ENCODE measurements at places on chromosomes 3 and 15.

DNA sequence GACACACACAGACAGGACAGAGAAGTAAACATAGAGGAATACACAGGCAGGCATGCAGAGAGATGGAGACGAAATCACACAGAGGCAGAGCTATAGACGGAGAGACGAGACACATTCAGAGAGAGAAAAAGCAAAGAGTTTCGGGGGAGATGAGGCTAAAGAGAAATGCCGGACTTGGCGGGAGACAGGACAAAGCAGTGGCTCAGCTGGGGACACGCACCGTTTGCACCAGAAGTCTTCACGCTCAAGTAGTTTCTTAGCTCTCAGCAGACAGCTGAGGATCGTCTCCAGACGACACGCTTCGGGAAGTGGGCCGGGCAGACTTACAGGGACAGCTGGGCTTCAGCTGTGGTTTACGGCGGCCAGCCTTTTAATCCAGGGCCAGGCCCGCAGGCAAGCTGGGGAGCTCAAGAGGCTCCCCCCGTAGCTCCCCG lies 56.2 kb upstream of the DLG1 start:
- DNase-seq: peak; percentile 34

GRCh38 chr3:54476891-54477290 lies 354.5 kb downstream of the CACNA2D3 start:
- no peak for DNase-seq

DNA sequence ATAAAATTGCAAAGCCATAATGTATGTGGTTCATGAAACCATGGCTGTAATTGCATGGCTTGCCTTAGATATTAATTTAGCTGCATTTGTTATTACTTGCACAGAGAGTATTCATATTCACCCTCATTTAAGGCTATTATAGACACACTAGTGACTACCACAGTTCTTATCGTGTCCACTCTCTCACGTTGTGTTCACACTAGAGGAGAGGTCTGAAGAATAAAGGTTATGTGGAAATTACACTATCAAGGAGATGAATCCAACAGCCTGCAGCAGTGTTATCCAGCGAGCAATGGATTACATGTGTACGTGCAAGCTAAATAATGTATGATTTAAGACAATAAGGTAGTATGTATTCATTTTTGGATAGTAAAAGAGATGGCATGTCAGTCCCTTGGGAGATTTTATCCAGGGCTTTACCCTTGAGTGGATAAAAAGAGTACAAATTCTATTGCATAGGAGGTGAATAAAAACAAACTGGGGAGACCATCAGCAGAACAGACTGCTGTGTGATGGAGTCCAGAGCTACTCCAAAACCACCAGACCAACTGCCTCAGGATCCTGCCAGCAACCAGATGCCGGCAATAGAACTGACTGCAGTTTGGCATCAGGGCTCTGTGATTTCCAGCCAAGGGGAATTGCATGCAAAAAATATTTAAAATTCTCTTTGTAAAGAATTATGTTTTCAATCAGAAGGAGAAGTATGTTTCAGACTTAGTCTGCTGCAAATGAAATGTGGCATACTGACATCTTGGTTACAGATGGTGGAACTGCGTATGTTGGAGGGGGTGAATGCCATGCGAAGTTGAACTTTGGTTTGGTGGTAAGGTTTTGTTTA lies 146.6 kb downstream of the RBMS3 start:
- no peak for DNase-seq

DNA sequence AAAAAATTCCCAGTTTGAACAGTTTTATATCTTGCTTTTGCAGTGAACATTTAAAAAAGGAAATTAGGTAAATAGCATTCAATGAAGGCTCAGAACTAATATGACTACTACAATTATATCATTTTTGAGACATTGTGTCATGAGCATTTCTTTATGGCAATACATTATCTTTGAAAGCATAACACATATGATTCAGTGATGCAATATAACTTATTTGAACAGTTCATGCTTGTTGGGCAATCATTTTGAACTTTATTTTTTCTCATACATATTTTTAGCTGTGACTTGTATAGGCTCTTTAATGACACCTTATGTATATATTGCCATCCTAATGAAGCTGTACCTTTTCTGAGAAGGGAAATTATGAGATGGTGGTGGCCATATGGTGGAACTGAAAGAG lies 828.6 kb upstream of the NR2F2 start:
- no peak for DNase-seq

- no peak for DNase-seq
Observed at GRCh38 chr3:47523310-47524073, 10.0 kb upstream of the ELP6 start.

GRCh38 chr3:16183082-16183481 lies 8.6 kb downstream of the GALNT15 start:
- DNase-seq: no peak

DNA sequence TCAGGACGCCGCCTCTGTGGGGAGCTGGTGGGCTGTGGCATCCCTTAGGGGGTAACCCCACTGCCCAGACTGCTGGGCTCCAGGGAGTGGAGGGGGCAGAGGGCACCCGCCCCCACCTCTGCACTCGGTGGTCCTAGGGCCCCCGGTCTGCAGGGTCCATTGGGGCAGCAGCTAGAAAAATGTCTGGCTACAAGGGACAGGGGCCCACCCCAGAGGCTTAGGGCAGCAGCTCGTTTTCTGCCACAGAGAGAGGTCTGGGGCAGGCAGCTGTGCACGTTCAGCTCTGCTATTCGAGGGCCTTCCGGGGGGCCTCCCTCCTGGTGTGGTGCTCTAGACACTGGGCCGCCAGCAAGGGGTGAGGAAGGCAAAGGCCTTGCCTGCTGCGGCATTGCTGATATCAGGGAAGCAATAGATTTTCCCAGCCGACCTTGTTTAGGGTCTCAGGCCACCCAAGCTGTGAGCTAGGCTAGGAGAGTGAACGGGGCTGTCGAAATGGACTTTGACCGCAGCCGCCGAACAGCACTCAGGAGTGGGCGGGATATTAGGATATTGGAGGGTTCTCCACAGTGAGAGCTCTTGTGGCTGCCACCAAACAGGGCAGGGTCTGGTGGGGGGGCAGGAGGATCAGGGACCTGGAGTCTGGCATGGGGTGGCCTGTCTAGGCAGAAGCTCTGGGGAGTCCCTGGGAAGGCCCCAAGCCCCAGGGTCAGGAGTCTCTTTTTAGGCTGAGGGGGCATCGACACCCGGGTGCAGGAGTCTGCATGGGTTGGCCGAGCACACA lies 61.4 kb upstream of the KLF13 start:
- no peak for DNase-seq

GRCh38 chr3:97821287-97821773 lies 481 bp upstream of the CRYBG3 start:
- peak; percentile 56 for DNase-seq

DNA sequence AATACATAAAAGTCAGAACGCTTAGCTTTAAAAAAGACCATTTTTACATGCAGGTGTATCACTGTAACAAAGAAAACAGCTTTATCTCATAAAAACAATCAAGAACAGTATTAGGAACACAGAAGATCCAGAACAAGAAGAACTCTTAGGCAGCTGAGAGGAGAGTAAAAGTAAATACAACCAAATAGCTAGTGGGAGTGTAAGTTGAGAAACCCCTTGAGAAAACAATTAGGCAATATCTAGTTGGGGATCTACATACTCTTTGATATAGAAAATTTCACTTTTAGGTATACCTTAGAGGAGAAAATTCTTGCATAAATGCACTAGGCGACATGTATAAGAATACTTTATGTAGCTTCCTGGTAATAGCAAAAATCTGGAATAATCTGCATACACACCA lies 7.5 kb downstream of the TMF1 start:
- DNase-seq: no peak

GRCh38 chr3:52925405-52926313 lies 28.3 kb upstream of the STIMATE start:
- DNase-seq: no peak

DNA sequence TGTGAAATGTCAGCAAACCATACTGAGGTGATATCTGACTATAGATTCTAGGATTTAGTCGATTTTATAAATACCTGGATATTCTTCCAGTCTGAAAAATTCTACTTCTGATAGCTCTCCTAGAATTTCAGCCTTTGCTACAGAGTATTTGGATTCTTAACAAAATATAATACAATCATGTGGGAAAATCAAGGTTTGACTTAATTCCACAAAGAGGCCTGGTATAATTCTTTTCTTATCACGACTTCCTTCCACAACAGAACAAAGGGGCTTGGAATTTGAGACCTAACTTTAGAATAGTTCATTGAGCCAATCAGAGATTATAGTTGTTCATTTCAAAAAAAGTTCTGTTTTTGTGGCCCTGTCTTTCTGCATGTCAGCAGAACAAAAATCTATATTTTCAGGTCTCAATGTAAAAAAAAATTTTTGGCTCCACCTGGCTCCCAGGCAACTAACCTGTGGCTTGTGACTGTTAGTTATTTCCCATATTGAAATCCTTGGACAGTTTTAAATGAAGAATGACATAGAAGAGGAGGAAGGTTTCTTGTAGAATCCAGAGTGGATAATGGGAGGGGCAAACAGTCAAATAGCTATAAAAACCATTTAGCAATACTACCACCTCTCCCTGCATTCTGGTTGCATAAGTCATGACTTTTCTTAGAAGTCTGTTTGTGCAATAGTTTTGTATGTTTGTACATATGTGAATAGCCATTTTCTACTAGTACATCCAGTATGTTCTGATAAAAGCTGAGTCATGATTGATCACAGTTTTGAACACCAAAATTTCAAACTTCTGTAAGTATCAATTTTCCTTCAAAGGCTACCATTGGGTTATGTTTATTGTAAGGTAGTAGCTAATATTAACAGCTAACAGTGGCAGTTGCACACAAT lies 4.0 kb downstream of the TM4SF1 start:
- no peak for DNase-seq

- DNase-seq: no peak
Observed at GRCh38 chr3:141914311-141914710, 37.9 kb downstream of the ATP1B3 start.

DNA sequence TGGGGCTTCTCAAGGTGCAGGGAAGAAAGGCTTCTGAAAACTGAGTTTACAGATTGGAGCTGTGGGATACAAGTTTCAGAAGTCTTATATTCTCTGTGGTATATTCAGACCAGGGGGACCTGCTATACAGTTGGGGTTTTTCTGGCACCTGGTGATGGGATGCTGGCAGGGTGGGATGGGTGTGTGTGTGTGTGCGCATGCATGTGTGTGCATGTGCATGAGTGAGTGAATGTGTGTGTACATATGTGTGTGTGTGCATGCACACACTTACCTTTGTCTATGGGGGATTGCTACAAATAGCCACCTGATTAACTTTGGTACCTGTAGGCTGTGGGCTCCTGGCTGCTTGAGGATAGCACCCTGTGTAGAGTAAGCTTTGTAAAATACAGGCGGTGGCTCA lies 131.4 kb downstream of the PDCD6IP start:
- DNase-seq: no peak

DNA sequence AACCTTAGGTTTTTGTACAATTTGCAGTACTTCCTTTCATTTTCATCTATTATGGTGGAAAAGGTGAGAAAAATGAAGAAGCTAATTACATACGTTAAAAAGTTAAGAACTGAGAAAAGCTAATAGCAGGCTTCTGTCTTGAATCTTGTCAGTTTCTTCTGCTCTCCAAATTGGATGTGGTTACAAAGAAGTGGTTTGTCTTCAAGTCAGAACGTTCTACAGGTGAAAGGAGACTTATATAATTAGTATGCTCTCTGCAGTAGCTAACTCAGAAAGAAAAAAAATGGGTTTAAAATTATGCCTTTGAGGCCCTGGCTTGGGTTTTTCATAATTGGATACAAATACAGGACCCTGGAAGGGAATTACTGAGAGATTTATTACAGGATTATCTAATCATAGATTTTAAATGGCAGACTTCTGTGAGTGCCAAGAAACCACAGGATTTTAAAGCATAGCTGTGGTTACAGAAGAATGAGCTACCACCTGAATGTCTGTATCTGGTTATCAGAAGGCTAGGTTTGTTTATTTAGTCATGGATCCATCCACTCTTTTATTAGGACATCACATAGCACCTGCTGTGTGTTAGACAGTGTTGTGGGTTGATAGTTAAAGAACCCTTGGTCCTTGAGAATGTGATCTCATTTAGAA lies 528.1 kb upstream of the MCTP2 start:
- DNase-seq: no peak

- DNase-seq: no peak
Observed at GRCh38 chr15:70039917-70040316, 57.8 kb downstream of the TLE3 start.

Data from upper lobe of left lung (tissue), 6 donors.